ENCODE measurements at places on chromosomes 1 and 21.

DNA sequence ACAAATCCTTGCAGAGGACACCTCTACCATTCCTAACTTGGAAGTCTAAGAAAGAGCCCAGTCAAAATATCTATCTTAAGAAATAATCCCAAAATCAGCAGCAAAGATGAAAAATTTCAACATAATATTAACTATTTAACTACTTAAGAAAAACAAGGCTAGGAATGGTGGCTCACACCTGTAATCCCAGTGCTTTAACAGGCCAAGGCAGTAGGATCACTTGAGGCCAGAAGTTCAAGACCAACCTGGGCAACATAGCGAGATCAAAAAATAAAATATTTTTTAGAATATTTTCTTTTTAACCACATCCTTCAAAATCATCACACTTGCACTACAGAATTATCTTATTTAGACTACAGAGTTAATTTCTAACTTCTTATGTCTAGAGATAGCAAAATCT, 4.9 kb downstream of the CNN3 start:
- DNase-seq: no peak

DNA sequence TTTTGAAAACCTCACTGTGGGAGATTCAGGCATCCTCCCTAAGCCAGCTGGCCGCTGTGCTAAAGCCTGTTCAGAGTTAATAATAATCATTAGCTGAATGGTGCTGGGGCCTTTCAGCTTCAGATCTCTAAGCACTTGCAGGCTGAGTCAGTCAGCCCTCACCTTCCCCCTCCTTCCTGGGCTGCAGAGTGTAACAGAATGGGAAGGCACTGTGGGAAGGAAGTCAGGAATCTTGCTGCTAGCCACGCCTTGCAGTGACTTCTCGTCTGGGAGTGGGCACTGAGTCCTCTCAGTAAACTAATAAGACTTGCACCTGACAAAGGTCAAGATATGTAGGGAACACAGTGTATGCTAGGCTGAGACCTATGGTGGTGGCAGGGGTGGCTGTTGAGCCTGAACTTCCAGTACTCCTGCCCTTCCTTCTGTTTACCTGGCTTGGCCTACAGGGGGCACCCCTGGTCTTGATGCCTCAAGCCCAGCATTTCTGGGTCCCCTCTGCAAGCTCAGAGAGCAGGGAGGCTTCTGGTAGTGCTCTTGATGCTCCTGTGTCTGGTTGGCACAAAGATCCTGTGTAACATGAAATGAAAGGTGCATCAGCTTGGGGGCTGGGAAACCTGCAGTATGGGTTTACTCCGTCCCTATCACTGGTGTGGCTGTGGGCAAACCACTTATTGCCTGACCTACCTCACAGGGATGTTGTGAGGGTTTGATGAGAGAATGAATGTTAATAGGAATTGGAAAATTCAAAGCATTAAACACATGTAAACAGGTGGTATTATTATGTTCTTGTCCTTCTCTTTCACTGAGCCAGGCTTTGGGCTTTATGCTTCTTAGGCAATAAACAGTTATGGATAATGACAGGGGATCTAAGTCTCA, 6.0 kb downstream of the CYB561D1 start:
- peak; percentile 70 for DNase-seq

GRCh38 chr1:44521378-44522080, 116.5 kb downstream of the RNF220 start:
- no peak for DNase-seq

GRCh38 chr1:192011525-192011924, 146.7 kb upstream of the RGS18 start:
- no peak for DNase-seq

DNA sequence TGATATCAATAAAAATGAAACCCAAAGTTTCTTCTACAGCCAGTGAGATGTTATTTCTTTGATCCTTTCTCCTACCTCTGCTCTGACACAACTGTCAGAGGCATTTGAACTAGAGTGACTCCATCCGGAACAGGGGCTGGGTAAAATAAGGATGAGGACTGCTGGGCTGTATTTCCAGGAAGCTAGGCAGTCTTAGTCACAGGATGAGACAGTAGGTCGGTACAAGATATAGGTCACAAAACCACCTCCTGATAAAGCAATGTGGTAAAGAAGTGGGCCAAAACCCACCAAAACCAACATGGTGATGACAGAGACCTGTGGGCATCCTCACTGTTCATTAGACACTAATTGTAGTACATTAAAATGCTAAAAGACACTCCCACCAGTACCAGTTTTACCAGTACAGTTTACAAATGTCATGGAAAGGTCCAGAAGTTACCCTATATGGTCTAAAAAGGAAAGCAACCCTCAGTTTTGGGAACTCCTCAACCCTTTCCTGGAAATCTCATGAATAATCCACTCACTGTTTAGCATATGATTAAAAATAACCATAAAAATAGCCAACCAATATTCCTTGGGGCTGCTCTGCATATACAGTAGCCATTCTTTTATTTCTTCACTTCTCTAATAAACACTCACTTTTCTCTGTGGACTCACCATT, 96.7 kb downstream of the GABPA start:
- DNase-seq: no peak

- no peak for DNase-seq
Measured at GRCh38 chr1:14182856-14183255, 415.6 kb upstream of the KAZN start.

DNA sequence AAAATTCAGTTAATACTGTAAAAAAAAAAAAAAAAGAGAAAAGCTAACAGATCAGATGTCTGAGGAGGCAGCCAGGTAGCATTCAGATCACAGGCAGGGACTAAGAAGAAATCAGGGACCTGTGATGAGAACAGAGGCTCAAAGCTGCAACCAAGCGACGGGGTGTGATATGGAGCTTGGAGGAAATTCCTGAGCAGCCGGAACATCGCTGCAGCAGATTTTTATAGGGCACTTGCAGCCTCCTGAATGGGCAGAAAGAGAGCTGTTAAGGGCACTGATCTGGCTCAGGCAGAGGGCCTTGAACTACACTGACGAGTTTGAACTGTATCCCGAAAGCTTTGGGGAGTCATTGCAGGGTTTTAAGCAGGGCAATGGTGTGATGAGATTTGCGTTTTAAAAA, 315.4 kb downstream of the ADGRL2 start:
- no peak for DNase-seq

DNA sequence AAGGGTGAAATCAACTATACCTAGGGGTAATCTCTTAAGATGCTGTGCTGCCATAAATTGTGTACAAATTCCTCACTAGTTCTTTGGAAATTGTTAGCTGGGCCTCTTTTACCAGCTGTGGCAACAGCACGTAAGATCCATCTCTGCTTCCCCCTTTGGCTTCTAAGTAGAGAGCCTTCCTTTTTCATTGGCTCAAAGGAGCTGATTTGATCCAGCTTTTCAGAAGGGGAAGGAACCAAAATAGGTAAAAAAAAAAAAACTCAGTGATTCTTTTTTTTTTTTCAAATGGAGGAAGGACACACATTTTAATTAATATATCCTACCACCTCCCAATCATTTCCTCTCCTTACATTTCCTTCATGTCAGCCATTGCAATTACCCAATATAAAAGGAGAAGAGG, 4.0 kb upstream of the RCAN1 start:
- DNase-seq: no peak

GRCh38 chr1:96721053-96721415, 550 bp upstream of the PTBP2 start:
- no peak for DNase-seq

GRCh38 chr1:2412773-2413494, 570 bp upstream of the PEX10 start:
- peak; percentile 66 for DNase-seq

DNA sequence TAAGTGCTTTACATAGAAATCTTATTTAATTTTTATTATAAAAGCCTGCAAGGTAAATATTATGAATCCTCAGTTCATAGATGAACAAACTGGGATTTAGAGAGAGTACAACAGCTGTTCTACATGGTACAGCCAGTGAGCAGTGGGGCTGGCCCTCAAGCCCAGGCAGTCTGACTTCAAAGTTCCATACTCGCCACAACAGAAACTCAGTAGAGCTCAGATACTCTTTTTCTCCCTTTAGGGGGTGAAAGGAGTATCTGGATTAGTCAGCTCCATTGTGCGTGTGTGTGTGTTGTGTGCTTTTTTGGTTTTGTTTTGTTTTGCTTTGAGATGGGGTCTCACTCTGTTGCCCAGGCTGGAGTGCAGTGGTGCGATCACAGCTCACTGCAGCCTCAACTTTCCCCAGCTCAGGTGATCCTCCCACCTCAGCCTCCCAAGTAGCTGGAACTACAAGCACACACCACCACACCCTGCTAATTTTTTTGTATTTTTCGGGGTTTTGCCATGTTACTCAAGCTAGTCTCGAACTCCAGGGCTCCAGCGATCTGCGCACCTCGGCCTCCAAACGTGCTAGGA, 378.5 kb downstream of the SMYD3 start:
- no peak for DNase-seq

GRCh38 chr1:167594822-167595221, 35.2 kb upstream of the RCSD1 start:
- no peak for DNase-seq

GRCh38 chr1:16151196-16151994, 4.5 kb downstream of the EPHA2 start:
- no peak for DNase-seq

DNA sequence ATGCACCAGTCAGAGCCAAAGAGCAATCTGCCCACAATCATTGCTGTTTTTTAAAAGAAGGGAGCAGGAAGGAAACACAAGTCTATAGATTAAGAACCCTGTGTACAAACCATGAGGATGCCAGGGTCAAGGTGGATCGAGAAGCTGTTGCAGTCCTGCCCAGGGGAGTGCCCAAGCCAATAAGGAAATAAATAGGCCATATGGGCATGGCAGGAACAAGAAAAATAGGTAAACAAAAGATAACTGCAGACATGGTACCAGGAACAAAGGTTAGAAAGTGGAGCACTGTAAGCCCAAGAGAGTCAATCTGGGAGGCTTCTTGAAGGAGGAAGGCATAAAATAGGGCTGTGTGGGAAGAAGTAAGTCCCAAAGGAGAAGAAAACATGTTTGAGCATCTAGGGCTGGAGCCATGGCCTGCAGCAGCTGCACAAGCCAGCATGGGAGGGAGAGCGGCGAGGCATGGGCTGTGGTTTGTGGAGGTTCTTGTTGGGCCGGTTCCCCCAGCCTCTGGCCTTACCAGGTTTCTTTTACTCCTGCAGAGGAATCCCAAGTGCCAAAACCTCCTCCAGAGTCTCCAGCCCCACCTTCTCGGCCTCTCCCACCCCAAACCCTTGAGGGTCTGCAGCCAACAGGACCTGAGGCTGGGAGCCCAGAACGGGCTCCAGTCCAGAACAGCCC, 13.6 kb downstream of the INAVA start:
- DNase-seq: no peak

GRCh38 chr21:19018529-19018928, 614.9 kb upstream of the TMPRSS15 start:
- DNase-seq: no peak

- no peak for DNase-seq
Measured at GRCh38 chr1:26703478-26703877, 7.7 kb downstream of the ARID1A start.

- no peak for DNase-seq
Measured at GRCh38 chr1:14254251-14254650, 344.2 kb upstream of the KAZN start.

DNA sequence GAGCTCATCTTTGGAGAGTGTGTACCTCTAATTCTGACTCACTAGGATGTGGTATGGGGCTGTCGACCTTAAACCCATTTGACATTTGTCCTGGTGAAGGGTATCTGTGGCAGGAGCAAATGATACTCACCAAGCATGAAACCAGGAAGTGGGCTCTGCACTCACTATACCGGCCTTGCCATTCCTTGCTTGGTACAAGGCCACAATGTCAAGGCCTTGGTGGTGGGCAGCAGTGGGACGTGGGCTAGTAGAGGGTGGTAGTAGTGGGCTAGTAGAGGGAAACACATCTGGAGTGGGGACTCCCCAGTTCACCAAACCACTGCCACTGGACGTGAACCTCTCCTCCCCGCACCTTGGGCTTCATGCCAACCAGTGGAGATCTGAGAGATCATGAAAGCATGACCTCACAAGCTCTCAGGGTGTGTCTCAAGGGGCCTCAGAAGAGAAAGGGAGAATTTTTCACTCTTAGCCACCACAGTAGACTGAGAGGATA, 11.5 kb downstream of the TNFSF4 start:
- no peak for DNase-seq

DNA sequence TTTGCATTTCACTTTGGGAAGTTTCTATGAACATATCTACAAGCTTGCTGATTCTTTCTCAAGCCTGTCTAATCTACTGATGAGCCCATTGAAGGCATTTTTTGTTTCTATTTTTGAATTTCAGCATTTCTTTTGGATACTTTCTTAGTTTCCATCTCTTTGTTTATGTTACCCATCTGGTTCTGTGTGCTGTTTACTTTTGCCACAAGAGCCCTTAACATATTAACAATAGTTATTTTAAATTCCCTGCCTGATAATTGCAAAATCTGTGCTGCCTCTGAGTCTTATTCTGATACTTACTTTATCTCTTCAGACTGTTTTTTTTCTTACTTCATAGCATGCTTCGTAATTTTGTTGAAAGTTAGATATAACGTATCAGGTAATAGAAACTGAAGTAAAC, 75.8 kb upstream of the ZRANB2 start:
- DNase-seq: no peak

DNA sequence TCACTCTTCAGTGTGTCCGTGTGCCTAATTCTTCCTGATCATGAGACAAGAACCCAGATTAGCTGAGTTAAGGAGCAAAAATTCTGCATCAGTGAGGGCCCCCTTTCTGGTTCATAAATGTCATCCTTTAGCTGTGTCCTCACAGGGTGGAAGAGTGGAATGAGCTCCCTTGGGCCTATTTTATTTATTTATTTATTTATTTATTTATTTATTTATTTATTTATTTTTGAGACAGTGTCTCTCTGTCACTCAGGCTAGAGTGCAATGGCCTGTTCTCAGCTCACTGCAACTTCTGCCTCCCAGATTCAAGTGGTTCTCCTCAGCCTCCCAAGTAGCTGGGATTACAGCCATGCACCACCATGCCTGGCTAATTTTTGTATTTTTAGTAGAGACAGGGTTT, 131.7 kb downstream of the PATJ start:
- no peak for DNase-seq

- DNase-seq: no peak
Measured at GRCh38 chr1:29969576-29969975, 733.3 kb downstream of the PTPRU start.

DNA sequence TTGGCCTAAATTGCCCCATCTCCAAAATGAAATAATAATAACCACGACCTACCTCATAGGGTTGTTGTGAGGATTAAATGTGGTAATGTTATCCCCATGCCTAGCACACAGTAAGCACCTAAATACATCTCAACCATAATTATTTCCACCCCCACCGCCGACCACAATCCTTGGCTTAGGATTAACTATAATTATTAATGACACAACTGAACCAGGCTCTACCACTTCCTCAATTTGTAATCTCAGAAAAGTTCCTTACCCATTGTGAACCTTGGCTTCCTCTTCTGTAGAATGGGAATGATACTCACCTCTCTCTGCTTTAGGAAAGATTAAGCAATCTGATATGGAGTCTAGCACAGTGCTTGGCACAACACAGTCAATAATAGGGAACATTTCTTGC, 44.3 kb upstream of the TACSTD2 start:
- no peak for DNase-seq

GRCh38 chr1:94795434-94795833, 24.7 kb upstream of the SLC44A3 start:
- no peak for DNase-seq

- no peak for DNase-seq
Measured at GRCh38 chr1:229938551-229938950, 128.5 kb upstream of the GALNT2 start.

Data from Caki2 (cell line).